Stimulated activated naive CD8-positive, alpha-beta T cell treated with anti-CD3 and anti-CD28 coated beads, Interleukin-15, amount 100 ng/mL, for 72 hours (primary cell): ENCODE measurements at places on chromosomes 5 and 9.

DNA sequence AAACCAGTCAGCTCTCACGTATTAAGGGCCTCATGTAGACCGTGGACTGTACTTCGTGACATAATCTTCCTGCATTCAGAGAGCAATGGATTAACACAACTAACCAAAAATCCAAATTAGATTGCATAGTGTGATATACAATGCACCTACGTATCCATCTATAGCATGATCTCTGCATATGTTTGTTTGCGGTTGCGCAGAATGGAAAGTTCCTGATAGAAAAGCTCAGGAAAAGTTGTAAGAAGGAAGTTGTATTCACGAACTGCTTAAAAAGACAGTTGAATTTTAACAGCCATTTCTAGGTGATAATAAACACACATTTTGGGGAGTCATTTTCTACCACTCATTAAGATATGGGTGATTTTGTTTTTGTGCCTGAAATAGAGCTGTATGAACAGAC lies 869.0 kb downstream of the TLE4 start:
- DNase-seq: no peak

DNA sequence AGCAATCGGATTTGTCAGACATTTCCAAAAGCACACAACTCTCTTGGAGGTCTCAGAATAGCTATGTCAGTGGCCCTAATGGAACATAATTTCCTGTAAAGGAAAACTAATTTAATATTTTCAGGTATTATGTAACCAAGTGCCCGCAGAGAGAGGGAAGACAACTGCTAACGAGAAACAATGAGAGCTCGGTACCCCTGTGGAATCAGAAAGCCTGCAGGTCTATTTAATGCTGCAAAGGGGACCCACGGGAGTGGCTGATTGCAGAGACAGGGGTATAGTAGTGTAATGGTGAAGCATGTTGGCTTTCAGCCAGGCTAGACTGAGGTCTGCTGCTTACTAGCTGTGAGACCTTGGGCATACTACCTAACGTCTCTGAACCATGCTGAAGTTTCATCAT lies 508.1 kb upstream of the BRINP1 start:
- no peak for DNase-seq

GRCh38 chr5:128300181-128300580 lies 216.6 kb downstream of the SLC12A2 start:
- no peak for DNase-seq

GRCh38 chr9:125694478-125694877 lies 12.5 kb downstream of the MAPKAP1 start:
- no peak for DNase-seq

GRCh38 chr9:79120941-79121340 lies 450.8 kb upstream of the TLE4 start:
- no peak for DNase-seq

DNA sequence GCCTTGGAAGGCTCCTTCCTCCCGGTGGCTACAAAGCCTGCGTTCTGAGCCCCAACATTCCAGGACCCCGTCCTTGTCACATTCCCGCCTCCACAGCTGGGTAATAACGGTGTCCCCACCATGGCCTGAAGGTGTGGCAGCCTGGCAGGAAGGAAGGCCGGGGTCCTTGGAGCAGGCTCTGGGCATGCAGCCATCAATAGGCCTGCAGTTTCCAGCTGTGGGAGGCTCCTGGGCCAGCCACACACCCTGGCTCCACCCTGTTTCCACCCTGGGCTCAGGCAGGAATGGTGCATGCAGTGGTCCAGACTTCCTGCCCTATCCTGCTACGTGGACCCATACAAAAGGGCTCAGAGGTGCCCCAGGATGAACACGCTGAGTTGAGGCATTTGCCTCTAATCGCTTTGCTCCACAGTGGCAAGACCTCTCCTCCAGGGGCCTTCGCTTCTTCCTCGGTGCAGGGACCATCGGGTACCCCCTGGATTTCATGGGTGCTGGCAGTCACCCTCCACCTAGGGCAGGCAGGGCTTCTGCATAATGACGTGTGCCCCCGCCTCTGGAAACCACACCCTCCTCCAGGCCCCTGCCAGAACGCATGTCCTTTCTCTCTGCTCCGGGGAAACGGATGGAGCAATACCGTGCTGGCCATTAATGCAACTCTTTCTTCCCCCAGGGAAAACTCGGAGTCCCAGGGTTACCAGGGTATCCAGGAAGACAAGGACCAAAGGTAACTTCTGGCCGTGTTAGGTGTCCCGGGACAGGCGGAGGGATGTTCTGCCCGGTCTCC lies 95.1 kb upstream of the FCN2 start:
- no peak for DNase-seq

GRCh38 chr5:74212336-74212735 lies 428.2 kb downstream of the ENC1 start:
- DNase-seq: no peak

DNA sequence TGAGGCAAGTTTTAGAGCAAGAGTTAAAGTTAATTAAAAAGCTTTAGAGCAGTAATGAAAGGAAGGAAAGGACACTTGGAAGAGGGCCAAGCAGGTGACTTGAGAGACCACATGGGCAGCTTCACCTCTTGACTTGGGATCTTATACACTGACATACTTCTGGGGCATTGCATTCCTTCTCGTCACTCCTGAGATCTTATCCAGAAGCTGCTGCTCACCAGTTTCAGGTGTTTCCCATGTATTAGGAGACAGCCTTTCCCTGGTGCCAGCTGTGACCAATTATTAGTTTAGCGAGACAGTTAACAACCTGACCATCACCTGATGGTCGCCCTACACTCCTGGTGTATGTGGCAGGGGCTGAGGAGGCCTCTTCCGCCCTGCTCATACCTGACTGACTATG lies 382.1 kb downstream of the KDM4C start:
- DNase-seq: no peak

DNA sequence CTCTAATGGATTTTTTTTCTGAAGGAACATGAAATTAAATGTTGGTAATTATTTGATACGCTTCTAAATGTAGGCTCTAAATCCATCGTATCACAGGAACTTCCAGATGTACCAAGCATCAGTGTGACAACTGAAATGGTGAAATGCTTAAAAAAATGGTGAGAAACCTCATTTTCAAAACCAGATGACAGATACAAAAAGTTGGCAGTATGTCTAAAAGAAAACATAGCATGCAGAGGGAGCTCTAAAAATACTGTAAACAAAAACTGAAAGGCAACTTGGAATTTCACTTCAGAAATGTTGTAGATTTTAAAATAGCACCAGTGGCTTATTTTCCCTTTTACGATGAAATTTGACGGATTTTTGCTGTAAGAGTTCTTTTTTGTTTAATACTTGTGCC lies 1043.6 kb upstream of the WWC1 start:
- no peak for DNase-seq

DNA sequence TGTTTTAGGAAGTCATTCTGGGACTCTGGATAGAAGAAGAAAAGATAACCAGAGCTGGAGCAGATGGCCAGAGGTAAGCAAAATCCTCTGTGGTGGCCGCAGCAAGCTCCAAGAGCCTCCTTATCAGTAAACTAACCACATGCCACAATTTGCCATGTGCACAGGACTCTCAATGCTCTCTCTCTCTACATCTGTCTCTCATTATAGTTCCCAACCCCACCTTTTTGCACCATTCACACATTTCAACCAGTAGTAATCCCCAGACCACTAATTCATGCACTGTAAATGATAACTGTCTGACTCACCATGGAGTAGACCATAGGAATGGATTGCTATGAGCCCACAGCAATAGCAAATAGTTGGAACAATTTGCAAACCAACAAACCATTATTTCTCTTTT lies 526.1 kb downstream of the TLR4 start:
- DNase-seq: no peak

GRCh38 chr9:133664173-133665050 lies 28.2 kb downstream of the DBH start:
- DNase-seq: no peak

GRCh38 chr9:83198371-83198770 lies 135.4 kb upstream of the RASEF start:
- no peak for DNase-seq

DNA sequence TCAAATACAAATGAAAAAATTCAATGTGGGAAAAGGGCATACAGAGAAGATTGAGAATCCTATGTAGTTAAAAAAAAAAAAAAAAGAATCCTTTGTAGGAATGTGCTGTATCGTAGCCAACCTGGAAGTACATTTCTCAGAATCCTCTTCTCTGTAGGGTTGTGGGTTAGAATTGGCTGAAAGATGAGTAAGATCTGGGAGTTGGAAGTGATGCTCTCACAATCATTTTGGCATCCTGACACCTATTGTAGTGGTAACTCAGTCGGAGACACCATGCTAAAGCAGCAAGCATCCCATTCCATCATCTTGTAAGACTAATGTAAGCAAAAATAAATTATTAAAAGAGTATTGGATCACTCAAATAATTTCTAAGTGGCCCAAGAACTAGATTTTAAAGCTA lies 30.6 kb downstream of the MRPL22 start:
- DNase-seq: no peak

- no peak for DNase-seq
Observed at GRCh38 chr5:141494761-141495452, 6.0 kb downstream of the PCDHGC5 start.

DNA sequence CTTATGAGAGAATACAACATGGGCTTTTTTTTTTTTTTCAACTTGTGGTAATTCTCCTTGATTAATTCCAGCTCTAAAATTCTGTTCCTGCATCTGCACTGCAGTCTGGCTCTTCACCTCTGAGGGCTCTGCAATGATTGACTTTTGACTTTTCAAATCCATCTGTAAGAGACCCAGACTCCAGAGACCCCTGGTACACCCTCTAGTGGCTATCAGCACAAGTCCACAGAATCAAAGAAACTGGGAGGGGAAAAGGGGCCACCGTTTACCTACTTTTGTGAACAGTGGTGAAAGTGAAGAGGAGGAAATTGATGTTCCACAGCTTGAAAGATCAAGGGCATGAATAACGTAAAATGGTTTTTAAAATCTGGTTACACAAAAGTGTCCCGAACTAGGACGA lies 151.6 kb downstream of the SLIT3 start:
- no peak for DNase-seq

DNA sequence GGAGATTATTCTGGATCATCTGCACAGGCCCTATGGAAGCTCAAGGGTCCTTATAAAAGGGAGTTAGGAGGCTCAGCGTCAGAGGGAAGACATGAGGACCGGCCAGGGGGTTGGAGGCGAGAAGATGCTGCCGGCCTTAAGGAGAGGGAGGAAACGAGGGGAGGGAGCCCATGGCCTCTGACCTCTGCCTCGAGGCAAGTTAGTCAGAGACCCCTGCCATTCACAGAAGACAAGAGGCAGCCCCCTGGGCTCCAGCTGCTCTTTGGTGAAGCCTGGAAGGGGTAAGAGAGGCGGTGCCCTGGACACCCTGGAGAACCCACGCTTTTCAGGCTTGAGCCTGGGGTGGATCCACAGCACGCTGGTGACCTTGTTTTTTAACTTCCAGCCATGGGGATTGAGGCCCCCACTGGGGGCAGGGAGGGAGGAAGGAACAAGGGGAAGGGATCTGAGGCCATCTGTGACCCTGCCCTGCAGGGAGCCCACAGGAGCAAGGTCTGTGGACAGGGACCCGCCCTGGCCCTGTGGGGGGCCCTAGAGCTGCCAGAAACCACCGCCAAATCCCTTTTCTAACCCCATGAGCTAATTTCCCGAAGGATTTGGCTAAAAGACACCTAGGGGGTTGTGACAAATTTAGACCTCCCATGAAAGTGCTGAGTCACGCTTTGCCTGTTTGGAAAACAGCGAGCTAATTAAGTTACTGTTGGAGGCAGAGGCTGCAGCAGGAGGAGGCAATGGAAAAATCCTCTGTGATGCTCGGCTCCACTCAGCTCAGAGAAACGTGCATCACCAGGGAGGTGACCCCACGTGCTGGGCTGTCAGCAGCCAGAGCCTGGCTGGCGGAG lies 49.7 kb downstream of the OLFM1 start:
- no peak for DNase-seq

DNA sequence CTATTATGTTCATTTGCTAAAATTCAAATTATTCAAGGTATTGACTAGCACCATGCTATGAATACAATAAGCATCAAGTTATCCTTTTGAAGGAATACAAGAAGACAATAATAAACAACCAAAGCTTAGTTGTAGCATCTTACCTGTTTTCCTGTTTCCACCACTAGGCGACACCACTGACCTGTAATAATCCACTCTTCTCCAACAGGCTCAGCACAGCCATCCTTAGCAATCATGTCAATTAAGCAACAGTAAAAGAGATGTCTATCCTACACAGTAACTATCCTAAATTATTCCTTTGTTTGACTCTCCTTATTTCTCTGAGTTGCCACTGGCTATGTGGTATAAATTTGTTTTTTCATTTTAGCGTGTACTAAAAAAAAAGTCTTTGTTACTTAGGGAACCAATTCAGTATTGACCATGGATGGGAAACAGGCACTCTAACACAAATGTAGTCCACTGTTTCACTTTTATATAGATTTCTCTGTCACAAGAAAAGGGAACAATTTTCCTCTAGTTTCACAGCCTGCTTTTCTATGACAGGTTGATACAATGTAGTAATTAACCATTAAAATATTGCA lies 46.2 kb downstream of the PCA3 start:
- DNase-seq: peak; percentile 10

DNA sequence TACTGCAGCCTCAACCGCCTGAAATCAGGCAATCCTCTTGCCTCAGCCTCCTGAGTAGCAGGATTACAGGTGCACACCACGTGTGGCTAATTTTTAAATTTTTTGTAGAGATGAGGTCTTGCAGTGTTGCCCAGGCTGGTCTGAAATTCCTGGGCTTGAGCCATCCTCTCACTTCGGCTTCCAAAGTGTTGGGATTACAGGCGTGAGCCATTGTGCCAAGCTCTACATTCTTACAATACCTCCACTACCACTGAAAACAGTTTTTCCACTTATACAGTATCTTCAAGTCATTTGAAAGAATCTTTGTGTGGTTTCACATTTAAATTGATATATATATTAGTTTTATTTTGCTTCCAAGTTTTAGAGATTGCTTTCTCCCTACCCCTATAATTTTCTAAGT lies 42.6 kb downstream of the LARP1 start:
- DNase-seq: no peak

DNA sequence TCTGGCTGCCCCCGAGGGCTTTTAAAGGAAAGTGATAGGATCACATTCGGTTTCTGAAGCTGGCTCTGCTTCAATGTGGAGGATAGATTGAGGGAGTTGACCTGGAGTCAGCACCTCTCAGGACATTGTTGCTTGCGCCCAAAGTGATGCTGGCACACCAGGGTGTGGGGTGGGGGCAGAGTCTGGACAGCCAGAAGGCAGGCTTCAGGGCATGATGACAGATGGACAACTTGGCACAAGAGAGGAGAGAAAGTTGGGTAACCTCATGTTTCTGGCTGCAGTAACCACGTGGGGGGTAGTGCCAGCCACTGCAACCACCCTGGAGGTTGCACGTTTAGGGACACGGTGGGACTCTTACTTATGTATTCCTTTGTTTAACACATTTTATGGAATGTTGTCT lies 9.5 kb downstream of the ALDH1B1 start:
- DNase-seq: no peak

DNA sequence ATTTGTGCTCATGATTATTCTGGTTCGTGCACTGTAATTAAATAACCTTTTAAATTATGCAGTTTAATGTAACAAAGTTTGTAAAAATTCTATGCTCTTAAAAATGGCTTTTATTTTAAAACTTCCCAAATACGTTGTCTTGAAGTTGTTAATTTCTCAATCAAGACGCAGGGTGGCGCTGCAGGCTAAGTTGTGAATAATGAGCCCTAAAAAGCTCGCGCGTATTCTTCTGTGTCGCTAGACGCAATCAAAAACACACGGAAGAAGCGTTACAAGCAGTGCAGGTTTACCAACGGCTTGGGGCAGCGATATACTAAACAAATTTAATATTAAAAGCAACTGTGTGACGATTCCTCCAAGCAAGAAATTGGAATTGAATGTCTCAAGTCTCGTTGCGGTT lies at the start of gene PCDHB4:
Gene PCDHB4 (plus strand): TSS at position 256 of the 400 bp plus-strand sequence. CDS start 181 bp downstream, outside the sequence.
- no peak for DNase-seq
